ENCODE measurements at places on chromosomes 5 and 9. TPM values are rescaled to one million over a fixed set of nuclear protein-coding genes. Genes with fewer than 3 reads are reported as not detected.

DNA sequence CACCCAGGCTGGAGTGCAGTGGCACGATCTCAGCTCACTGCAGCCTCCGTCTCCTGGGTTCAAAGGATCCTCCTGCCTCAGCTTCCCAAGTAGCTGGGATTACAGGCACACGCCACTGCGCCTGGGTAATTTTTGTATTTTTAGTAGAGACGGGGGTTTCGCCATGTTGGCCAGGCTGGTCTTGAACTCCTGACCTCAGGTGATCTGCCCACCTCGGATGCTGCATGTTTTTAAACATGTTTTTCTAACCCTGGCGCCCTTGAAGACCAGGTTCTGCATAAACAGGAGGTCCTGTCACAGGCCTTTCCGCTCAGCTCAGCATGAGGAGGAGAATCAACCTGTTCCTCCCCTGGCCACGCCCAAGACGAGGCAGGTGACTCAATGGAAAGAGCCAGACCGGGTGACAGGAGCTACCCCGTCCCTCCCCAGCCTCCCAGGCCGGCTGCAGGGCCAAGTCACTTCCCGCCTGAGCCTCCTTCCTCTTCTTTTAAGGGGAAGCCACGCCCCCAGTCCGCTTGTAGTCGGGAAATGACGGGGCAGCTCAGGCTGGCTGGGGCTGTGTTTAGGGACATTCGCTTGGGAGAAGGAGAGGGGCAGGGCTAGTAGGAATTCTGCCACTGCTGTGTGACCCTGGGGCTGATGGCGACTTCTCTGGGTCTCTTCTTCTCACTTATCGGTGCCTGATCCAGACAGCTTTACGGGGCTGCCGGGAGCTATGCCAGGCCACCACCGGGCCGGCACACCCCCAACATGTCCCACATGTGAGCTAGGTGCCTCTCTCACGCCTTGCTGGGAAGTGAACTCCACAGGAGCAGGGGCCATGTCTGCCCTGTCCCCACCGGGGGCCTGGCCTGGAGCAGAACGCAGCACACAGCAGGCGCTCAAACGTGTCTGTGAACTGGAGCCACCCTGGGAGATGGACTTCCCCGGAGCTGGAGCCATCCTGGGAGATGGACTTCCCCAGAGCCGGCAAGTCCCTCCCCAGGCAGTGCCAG is 6.1 kb downstream of the NOTCH1 start:
- peak; percentile 92 for DNase-seq

- no peak for DNase-seq
These were observed 19.1 kb upstream of the JADE2 start for GRCh38 chr5:134506054-134507039.

GRCh38 chr5:156350256-156350655 is 23.3 kb downstream of the SGCD start:
- no peak for DNase-seq

DNA sequence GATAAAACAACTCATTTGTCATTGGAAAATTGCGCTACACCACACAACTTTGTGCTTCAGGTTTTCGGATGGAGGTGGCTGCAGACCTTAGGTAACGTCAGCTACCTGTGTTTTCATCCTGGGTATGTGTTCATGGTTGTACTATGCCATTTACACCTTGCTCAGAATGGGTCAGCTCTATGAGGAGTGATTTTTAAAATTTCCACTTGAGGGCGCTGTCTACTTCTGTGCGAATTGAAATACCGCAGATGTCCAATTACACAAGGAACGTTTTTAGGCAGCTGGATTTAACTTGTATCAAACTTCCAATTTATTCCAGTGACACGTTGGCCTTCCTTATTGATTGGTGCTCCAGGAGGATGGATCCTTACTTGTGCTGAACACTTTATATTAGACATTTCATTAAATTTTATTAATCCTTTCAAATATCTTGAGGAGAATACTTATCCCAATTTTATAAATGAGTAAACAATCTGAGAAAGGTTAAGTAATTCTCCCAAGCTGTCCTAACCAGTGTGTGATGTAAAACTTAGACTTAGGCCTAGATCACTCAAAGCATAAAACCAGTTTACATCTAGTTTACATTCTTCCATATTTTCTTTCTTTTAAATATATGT is 23.4 kb downstream of the DMRTA1 start:
- no peak for DNase-seq

GRCh38 chr9:132008184-132008803 is 71.4 kb downstream of the MED27 start:
- no peak for DNase-seq

- DNase-seq: no peak
These were observed 234.2 kb upstream of the ADAMTS16 start for GRCh38 chr5:4905674-4906520.

- no peak for DNase-seq
These were observed 42.2 kb upstream of the RNF130 start for GRCh38 chr5:180113660-180114303.

- no peak for DNase-seq
These were observed 166.7 kb downstream of the TTLL11 start for GRCh38 chr9:121926351-121926801.

GRCh38 chr5:77920359-77921058 is 144.4 kb upstream of the TBCA start:
- DNase-seq: no peak

- no peak for DNase-seq
These were observed 143.7 kb downstream of the SCAMP1 start for GRCh38 chr5:78503958-78504653.

GRCh38 chr9:107158321-107158720 is 124.8 kb upstream of the RAD23B start:
- DNase-seq: no peak

PCDHB15 gene
- total RNA-seq: not detected

OCLN gene
- total RNA-seq: 0.67 TPM

SLC38A9 gene
- 34.2 TPM for total RNA-seq

C5orf58 gene
- not detected for total RNA-seq

KCNT1 gene
- not detected for total RNA-seq

DDX4 gene
- total RNA-seq: not detected

UBE2QL1 gene
- total RNA-seq: not detected

All from natural killer cell treated with Interleukin-12 subunit alpha and Interleukin-12 subunit beta and Interleukin-15 and Interleukin-18, amount 100 ng/mL, for 72 hours (primary cell).